ENCODE measurements at places on chromosomes 16 and 17.

DNA sequence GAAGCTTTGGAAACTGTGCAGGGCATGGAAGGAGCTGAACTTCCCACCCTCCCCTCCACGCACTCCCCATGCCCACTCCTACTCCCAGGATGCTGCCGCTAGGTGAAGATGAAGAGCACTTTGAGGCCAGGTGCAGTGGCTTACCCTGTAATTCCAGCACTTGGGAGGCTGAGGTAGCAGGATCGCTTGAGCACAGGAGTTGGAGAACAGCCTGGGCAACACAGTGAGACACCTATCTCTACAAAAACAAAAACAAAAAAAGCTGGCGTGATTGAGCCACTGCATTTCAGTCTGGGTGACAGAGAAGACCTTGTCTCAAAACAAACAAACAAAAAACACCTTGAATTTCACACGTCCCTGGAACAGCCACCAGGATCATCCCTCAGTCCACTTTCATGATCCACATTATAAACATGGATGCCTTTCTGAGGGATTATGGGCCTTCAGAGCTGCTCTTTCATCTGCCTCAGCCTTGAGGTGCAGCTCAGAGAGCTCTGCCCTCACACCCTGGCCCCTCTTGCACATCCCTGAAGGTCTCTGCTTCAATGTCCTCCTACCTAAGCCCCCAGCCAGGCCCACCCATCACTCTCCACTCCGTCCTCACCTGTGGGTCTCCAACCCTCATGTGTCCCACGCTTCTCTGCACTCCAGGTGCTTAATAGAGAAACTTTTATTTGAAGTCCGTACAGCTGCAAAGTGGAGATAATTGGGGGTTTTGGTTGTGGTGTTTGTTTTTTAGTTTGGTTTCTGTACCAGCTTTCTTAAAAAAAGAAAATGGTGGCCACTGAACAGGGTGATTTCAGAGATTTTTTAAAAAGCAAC is 25.8 kb downstream of the PHB1 start:
- DNase-seq, result no peak

- DNase-seq, result peak; percentile 73
Observed at GRCh38 chr17:82863941-82864712, 24.3 kb upstream of the ZNF750 start.

DNA sequence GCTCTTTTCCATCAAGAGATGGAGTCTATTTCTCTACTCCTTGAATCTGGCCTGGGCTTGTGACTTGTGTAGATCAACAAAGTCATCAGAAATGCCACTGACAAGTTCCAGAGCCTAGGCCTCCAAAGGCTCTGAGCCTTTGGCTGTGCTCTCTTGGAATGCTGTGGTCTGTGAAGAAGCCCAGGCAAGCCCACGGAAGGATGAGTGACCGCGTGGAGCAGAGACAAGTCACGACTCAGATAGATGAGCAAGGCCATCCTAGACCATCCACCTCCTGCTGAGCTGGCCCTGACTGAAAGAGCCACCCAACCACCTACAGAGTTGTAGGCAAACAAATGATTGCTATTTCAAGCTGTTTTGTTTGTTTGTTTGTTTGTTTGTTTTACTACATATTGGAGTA is 11.6 kb upstream of the ICAM2 start:
- no peak for DNase-seq

GRCh38 chr16:74447578-74447977 is 26.3 kb upstream of the CLEC18B start:
- DNase-seq, result no peak

- no peak for DNase-seq
Observed at GRCh38 chr16:8720080-8720966, 45.9 kb downstream of the ABAT start.

DNA sequence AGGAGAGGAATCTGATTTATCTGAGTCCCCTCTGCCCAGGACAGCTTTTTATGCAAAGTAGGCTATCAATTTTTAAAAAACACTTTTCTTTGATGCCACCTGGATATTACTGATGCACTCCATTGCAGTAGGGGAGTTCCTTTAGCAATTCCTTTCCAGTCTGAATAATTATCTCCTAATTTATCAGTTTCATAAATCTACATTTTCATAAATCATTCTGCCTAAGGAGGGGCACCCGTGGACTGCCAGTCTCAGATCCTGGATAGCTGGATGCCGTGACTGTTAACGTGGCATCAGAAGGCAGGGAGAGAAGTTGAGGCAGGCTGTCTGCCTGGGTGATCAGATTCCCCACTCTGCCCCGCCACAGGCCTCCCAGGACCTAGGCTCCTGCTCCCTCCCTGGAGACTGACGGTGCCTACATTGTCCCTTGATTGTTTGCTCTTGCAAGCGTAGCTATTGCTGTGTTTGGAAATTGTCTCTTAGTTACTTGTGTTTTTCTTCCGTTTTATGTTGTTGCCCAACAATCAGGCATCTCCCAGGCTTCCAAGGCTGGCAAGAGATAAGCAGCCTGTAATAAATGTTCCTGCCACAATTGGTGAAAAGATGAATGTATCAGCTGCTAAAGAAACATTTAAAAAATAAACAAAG is 75.2 kb downstream of the KATNIP start:
- DNase-seq, result no peak

DNA sequence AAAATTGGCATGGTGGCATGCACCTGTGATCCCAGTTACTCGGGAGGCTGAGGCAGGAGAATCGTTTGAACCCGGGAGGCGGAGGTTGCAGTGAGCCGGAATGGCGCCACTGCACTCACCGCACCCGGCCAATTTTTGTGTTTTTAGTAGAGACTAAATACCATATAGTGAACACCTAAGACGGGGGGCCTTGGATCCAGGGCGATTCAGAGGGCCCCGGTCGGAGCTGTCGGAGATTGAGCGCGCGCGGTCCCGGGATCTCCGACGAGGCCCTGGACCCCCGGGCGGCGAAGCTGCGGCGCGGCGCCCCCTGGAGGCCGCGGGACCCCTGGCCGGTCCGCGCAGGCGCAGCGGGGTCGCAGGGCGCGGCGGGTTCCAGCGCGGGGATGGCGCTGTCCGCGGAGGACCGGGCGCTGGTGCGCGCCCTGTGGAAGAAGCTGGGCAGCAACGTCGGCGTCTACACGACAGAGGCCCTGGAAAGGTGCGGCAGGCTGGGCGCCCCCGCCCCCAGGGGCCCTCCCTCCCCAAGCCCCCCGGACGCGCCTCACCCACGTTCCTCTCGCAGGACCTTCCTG is at the start of gene HBQ1:
TSS of gene HBQ1 (plus strand) at position 359 of the 575 bp plus-strand sequence. CDS start at position 387, 28 bp downstream.
- DNase-seq, result no peak

DNA sequence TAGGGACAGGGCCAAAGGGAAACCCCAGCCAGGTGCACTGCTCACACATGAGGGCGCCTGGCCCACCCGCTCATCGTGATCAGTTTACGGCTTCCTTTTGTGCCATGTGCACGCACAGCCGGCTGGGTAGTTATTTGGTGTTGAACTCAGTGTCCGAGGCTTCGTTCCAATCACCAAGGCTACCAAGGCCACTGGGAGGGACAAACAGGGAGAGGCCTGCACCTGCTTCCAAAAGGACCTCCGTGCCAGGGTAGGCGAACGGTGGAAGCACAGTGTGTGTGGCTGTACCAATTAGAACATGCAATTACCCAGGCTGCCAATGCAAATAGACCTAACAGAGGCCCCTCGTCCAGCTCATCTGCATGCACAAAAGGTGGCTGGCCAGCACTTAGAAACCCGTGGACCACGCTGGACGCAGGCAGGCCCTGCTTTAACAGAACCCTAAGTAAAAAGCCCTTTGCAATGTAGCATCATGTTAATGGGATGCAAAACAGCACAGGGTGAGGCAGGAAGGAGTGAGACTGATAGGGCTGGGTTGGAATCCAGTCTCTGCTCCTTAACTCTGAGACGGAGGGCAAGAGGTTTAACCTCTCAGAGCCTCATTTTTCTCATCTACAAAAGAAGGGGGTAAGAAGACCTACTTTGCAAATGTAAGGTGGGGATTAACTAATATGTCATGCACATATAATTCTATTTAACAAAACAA is 204.0 kb downstream of the XYLT1 start:
- no peak for DNase-seq

DNA sequence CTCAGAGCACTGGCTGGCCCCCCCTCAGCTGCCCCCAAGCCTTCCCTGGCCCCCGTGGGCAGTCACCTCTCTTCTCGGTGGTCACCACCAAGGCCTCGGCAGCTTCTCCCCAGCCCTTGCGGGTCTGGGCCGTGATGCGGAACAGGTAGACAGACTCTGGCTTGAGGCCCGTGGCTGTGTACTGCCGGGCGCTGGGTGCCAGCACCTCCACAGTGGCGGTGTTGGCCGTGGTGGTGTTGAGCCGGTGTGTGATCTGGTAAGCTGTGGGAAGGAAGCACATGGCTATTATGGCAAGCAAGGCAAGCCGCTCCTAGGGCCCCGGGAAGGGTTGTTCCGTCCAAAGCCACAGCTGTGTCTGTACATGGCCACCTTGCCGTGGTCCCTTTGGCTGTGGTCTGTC is 78.4 kb upstream of the CDC42EP4 start:
- DNase-seq, result no peak
